ENCODE measurements at places on chromosomes 2 and 18.

- no peak for DNase-seq
These were observed 67.5 kb upstream of the APCDD1 start for GRCh38 chr18:10386956-10387355.

DNA sequence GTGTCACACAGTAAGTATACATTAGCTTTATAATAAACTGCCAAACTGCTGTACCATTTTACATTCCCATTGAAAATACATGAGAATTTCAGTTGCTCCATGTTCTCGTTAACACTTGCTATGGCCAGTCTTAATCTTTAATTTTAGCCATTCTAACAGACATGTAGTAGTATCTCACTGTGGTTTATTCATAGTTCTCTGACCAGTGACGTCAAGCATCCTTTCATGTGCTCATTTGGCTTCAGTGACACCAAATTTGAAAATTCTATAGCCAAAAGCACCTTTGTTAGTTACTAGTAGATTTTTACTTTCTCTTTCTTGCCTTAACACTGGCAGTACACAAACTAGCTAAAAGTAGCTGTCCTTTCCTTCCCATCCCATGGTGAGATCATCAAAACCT lies 43.0 kb downstream of the CYP1B1 start:
- DNase-seq = no peak

GRCh38 chr2:10271946-10272345 lies 30.8 kb upstream of the HPCAL1 start:
- DNase-seq = no peak

- DNase-seq = no peak
These were observed 71.5 kb downstream of the KLHL14 start for GRCh38 chr18:32701313-32701712.

- DNase-seq = no peak
These were observed 625.6 kb upstream of the CDH2 start for GRCh38 chr18:28802546-28802945.

DNA sequence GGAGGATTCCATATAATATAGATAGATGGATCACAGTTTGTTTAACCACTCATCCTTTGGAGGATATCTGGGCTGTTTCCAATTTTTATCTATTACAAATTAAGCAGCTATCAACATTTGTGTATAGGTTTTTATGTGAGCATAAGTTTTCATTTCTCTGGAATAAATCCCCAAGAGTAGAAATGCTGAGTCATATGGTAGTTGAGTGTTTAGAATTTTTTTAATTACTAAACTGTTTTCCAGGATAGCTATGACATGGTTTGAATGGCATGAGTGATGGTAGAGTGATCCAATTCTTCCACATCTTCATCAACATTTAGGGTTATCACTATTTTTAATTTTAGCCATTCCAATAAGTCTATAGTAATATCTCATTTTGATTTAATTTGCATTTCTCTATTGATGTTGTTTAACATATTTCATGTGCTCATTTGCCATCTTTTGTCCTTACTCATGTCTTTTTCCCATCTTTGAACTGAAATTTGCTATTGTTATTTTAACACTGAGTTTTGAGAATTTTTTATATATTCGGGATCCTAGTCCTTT lies 31.4 kb downstream of the ABCB11 start:
- DNase-seq = no peak

GRCh38 chr18:13984080-13984479 lies 68.7 kb upstream of the MC2R start:
- no peak for DNase-seq

- no peak for DNase-seq
These were observed 594.1 kb downstream of the SATB2 start for GRCh38 chr2:198863655-198864054.

- DNase-seq = no peak
These were observed 108.5 kb downstream of the CDCA7 start for GRCh38 chr2:173462892-173463840.

GRCh38 chr2:14602309-14602708 lies 30.2 kb upstream of the LRATD1 start:
- DNase-seq = no peak

DNA sequence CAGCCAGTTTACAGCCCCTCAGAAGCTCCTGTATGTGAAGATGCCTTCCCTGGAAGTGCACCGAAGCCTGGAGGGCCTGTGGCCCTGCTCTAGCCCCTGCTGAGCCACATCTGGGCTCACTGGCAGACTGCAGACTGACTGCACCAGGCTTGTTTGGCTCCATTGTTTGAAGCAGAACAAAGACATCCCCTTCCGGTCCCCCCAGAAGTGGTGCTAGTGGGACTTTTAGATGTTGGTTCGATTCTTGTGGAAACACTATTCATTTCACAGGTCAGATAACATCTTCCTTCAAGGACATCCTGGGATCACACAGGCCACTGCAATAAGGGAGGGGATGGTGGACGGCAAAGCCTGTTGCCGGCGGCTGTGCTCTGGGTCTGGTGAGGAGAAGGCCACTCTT lies 57.8 kb upstream of the CBLN2 start:
- no peak for DNase-seq

GRCh38 chr2:19312949-19313348 lies 45.5 kb downstream of the OSR1 start:
- DNase-seq = no peak

- no peak for DNase-seq
These were observed 202.1 kb upstream of the TNP1 start for GRCh38 chr2:217061916-217062505.

DNA sequence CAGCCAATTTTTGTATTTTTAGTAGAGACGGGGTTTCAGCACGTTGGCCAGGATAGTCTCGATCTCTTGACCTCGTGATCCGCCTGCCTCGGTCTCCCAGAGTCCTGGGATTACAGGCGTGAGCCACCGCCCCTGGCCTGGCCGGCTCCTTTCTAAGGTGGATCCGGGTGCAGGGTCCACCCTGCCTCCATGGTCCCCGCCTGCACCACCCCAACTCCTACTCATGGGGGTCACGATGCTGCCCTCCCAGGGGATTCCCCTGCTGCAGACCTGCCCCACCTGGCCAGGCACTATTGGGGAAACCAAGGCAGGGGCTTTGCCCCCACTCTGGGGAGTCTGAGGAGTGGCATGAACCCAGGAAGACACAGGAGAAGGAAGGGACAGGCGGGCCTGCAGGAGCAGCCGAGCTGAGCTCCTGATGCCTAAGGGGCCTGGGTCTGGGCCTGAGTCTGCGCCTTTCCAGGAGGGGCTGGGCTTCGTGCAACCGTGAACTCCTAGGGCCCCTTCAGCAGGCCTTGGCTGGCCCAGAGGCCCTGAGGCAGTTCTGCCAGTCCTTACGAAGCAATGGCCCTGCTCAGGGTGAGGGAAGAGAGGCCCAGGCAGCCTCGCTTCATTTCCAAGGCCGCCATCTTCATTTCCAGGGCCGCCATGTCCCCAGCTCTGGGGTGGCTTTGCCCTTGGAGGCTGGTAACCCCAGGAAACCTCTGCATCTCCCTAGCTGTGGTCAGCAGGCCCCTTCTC lies 67.2 kb upstream of the SMAD7 start:
- DNase-seq = no peak

GRCh38 chr2:160590664-160591063 lies 97.1 kb upstream of the RBMS1 start:
- no peak for DNase-seq

DNA sequence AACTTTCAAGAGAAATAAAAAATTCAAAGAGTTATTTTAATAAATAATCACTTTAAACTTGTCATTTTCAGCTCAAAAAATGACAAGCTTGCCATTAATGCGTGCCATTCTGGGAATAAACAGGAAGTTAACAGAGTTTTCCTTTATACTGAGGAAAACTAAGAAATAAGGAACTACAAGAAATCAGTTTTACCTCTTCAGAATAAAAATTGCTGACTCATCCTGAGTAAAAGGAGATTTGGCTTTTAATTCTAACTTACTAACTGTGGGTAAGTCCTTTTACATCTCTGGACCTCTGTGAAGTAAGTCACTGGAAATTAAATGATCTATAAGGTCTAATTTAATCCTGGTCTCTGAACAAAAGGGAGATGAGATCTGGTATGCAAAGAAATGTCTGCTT lies 16.1 kb downstream of the CEBPZ start:
- no peak for DNase-seq

DNA sequence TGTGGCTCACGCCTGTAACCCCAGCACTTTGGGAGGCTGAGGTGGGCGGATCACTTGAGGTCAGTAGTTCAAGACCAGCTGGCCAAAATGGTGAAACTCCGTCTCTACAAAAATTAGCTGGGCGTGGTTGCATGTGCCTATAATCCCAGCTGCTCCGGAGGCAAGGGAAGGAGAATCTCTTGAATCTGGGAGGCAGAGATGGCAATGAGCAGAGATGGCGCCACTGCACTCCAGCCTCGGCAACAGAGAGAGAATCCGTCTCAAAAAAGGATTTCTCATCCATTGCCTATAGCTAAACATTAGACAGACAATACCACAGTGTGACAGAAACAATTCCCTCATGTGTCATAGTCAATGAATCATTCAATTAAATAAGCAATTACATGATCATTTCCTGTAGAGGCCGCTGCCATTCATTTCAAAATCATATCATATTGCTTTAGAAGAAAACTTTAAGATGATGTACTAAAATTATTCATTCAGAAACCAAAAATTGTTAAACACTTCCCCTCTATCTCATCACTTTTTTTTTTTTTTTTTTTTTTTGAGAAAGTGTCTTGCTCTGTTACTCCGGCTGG lies 69.5 kb upstream of the TGIF1 start:
- no peak for DNase-seq

GRCh38 chr2:72238311-72238710 lies 90.6 kb upstream of the CYP26B1 start:
- no peak for DNase-seq
